ENCODE measurements at places on chromosomes 3 and 15.
A peak's percentile ranks its signal among the peaks of the same experiment; 100 is the strongest.

GRCh38 chr15:51494411-51495314, 127.9 kb downstream of the DMXL2 start:
- DNase-seq: no peak

- no peak for DNase-seq
Measured at GRCh38 chr3:117706756-117707155, 997.2 kb downstream of the TUSC7 start.

- no peak for DNase-seq
Measured at GRCh38 chr3:164806188-164806587, 272.1 kb downstream of the SI start.

DNA sequence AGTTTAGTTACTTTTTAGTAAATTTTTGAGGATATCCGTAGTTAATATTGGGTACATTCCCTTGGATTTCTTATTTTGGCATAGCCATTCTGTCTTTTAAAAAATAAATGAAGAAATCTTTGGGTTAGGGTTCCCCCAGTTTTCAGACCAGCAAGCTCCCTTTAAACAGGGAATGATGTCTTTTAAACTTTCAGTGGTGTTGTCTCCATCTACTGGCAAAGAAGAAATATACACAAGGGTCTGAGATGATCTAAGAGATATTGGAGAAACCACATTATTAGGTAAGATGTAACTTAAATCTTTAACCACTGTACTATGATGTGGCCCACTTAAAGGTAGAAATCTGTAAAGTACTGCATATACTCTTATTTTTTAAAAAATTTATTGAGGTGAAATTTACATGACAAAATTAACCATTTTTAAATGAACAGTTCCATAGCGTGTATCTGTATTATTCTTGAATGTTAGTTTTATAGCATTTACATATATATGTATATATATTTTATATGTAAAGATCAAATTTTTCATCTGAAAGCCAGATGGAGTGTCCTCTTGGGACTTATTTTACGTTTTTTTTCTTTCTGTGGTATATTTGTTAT, 35.1 kb upstream of the EIF3J start:
- peak; percentile 14 for DNase-seq

GRCh38 chr3:158181096-158181495, 71.2 kb downstream of the RSRC1 start:
- no peak for DNase-seq

DNA sequence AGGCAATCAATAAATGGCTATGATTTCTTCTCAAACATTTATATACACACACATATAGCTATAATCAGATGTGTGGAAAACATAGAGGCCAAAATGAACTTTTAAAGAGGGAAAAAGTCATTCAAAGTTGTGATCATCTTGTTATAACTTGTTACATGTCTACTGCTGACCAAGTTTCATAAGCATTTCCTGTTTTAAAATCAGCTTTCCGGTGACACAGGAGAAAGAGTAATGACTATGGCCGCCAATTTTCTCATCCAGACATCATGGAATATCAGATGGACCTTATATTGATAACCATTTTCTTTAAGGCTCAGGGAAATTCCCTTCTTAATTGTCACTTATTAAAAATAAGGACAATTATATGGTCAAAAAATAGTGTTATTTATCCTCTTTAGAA, 71.7 kb upstream of the AGTR1 start:
- no peak for DNase-seq

DNA sequence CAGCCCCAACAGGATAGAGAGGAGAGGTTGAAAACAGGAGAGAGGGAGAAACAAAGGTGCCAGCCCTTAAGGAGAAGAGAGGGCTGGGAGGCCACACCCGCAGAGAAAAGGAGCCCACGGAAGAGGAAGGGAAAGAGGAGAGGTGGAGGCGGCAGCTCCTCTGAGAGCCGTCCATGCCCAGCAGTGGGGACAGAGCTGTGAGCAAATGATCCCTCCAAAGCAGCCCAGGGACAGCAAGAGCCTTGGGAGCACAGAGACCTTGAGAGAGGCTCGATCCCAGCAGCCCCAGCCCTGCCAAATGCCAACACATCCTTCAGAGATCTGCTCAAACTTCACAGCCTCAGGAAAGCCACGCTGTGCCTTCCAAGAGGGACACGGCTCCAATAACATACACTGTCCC, 66.7 kb upstream of the CORO2B start:
- DNase-seq: no peak

- no peak for DNase-seq
Measured at GRCh38 chr3:14324224-14324944, 78.0 kb upstream of the SLC6A6 start.

DNA sequence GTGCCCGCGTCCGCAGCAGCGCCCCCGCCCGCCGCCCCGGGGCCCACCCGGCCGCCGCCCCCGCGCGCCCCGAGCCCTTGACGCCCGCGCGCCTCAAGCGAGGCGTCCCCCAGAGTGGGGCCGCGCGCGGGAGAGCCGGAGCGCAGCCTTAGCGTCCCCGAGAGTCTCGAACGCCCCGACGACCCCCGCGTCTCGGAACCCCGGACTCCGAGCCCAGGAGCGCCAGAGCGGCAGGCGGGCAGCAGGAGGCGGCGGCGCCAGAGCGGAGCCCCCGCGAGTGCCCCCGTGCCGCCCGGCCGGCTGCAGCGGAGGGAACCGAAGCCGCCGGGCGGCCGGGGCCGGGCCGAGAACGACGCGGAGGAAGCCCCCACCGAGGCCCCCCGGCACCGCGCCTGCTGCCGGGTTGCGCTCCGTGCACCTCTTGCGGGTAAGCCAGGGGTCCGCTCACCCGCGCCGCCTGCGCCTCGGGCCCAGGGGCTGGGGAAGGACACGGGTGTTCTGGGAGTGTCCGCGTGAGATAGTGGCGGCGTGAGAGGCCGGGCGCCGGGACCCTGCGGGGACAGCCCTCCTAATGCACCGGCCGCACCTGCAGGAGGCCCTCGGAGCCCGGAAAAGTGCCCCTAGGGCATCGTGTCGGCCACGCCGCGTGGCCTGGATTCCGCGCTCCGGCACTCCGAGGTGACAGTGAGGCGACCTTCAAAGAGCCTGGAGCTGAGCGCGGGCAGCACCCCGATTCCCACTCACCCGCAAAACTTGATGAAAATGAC, 52.0 kb upstream of the ULK4 start:
- DNase-seq: peak; percentile 39

GRCh38 chr15:76059320-76060117, at the start of gene TMEM266:
Gene TMEM266 (plus strand): TSS chr15:76059985. CDS start chr15:76134264, 74,279 bp downstream.
- peak; percentile 90 for DNase-seq

GRCh38 chr3:13080591-13080990, 7.4 kb upstream of the IQSEC1 start:
- no peak for DNase-seq

DNA sequence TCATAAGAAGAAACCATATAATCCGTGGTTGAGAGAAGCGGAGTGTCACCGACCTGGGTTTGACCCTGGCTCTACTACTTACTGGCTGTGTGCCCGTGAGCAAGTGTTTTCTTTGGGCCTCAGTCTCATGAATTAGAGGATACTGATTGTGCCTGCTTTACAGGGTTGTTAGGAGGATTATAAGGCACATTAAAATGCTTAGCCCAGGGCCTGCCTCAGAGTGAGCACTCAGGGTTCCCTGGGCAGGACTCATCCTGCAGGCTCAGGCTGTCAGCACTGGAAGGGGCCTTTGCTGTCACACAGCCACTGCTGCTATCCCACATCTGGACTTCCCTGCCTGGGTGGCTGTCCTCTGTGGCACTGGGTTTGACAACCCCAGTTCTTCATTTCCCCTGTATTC, 4.7 kb downstream of the PLA2G4F start:
- DNase-seq: no peak

DNA sequence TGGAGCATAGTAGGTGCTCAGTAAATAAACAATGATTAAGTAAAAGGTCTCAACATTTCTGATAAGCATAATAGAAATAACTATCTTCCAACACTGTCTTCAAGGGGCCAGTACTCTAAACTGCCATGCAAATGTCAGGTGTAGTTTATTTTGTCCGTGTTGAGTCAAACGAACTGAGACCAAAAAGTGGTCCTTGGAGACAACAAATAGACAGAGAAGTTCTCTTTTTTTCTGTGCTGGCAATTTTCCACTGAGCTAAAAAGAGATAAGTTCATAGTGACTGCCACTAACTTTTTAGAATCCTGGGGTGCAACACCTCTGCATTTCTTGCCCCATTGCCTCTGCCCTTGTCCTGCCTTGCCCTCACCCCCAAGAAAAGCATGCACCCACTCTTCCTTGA, 14.7 kb upstream of the MBNL1 start:
- no peak for DNase-seq

- no peak for DNase-seq
Measured at GRCh38 chr15:48265135-48265534, 59.0 kb downstream of the SLC12A1 start.

GRCh38 chr3:59249004-59249403, 199.2 kb upstream of the CFAP20DC start:
- no peak for DNase-seq

DNA sequence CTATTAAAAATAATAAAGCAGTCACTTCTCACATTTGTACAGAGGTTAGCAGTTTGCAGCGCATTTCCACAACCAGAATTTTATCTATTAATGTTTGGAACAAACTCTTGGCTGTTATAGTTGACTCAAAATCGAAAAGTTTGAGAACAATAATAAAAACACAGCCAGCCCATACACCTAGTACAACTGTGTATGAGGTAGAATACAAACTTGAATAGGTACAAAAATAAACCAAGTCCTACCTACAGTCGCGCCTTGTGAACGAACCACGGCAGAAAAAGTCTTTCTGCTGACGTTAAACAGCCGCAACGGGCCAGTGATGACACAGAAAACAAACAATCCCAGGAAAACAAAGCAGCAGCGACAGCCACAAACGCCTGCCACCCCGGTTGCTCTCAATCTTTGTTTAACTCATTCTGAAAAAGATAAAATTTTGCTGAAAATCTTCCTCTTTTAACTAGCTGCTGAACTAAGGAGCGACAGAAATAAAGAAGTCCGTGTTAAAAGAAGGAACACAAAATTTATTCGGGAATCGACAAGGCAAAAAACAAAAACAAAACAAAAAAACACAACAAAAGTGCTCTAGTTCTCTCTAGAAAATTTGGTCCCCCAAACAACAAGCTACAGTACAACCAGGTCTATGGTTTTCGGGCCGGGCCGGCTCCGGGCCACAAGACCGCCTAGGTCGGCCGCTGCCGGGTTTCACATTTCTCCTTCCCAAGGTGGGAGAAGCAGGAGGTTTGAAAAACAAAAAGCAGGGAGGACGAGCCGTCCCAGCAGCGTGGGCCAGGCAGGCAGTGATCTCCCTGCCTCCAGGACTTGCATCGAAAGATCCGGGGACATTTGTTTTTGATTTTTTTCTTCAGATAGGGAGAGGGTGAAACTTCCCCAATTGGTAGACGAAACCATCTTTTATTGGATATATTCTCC, 2.9 kb downstream of the FOXL2 start:
- DNase-seq: peak; percentile 21
